ENCODE measurements at places on chromosomes 2 and 18. TPM values are rescaled to one million over a fixed set of nuclear protein-coding genes. Genes with fewer than 3 reads are reported as not detected.
A peak's percentile ranks its signal among the peaks of the same experiment; 100 is the strongest.

SLC25A12 gene
- 22.2 TPM for total RNA-seq

SEPTIN10 gene
- 0.69 TPM for total RNA-seq

DNAJC5G gene
- total RNA-seq: not detected

DNA sequence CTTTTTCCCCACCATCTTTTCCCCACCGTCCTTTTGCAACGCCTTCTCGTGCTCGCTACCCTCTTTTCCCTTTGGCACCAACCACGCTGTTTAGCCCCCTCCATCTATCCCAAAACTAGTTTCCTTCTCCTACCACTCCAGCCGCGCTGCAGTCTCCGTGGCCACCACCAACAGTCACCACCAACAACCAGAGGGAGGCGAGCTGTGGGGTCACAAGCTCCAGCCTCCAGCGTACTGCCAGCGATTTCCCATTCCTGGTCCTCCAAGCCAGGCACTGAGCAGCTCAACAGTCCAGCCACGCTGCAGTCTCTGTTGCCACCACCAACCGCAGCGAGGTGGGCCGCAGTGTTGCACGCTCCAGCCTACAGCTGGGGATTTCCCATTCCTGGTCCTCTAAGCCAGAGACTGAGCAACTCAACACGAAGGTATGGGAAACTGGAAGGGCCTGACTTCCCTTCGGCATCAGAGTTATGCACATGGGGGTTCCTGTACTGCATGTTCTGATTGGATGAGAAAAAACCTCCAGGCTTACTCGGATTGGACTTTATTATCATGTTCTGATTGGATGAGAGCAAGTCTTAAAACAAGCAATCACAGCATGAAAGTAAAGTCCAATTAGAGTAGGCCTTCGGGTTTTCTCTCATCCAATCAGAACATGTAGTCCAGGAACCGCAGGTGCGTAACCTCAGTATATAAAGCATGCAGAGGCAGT, 42.3 kb upstream of the IMP4 start:
- no peak for DNase-seq
- H3K27me3 ChIP-seq: no peaks in the 10 kb centered on the region
- H3K4me1 ChIP-seq: no peaks in the 10 kb centered on the region
- no peak overlapping the region for H3K4me3 ChIP-seq
- H3K36me3 ChIP-seq: no peaks in the 10 kb centered on the region

C2orf81 gene
- total RNA-seq: 2.7 TPM

DNA sequence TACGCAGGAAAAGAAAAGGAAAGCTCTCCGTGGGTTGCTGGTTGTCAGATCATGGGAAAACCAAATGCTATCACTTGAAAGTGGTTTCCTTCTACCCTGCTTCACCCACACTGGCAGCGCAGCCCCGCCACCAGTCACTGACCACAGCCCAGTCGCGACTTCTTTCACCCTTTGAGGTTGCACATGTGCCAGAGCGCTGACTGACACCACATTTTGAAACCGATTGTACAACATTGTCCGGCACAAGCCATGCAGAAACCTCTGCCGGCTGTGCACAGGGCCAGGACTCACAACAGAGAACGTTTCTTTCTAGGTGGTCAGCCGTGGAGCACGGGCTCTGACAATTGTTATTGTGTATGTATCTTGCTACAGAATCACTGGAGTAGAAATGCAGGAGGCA, 827.2 kb upstream of the POU3F3 start:
- H3K4me1 ChIP-seq: no peaks in the 10 kb centered on the region
- no peaks in the 10 kb centered on the region for H3K27me3 ChIP-seq
- no peaks in the 10 kb centered on the region for H3K36me3 ChIP-seq
- H3K27ac ChIP-seq: no peak overlapping the region

CYP26B1 gene
- not detected for total RNA-seq

DNA sequence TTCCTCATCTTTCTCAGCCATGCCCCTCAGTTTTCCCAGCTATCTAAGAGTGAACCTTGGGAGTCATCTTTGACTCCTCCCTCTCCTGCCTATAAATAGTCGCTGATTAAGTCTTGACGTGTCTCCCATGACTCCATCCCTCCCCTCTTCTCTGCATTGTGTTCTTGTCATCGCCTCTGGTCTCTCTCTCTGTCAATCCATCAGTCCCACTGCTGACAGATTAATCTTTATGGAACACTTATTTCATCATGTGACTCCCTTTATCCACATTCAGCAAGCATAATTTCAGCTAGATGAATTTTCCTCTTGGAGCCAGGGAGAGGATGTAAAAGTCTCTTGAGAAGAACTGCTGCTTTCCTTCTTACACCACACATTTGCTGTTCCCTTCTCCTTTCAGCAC, 9.4 kb downstream of the ADAM23 start:
- no peak overlapping the region for H3K27ac ChIP-seq

CD207 gene
- total RNA-seq: not detected

DNA sequence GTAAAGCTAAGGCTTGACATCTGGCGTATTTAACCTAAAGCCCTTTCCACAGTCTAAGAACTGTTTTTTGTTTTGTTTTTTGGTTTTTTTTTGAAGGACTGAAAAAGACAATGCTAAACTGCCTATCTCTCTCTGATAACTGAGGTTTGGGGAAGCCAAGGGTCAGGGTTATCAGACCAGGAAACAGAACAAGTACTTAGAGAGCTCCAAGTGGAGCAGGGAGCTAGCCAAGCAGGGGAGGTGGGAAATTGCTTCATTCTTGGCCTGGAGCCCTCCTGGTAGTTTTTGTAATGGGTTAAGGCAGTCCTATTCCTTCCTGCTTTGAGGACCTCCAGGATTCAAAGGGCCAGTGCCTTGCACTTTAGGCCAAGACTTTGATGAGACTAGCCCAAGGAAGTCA, 154.3 kb upstream of the LTBP1 start:
- H3K27me3 ChIP-seq: no peaks in the 10 kb centered on the region
- no peak overlapping the region for H3K27ac ChIP-seq
- H3K36me3 ChIP-seq: peaks cover 5% of the 10 kb centered on the region
- H3K4me3 ChIP-seq: no peak overlapping the region

DNA sequence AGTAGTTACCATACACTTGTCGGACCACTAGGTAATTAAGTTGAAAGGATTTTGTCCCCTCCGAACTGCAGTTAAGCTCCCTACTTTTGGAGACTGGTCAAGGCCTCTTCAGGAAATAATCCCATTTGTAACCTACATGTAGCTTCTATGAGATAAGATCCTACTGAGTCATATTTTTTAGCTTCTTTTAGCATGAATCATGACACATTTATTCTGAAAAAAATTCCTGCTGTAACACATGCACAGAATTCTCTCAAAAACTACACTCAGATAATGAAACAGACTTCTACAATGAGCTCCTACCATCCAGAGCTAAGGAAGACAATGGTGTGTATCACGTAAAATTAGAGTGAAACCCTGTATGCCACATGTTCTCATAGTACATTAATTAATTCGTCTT, 100.7 kb upstream of the CCDC195 start:
- no peak overlapping the region for H3K27ac ChIP-seq
- DNase-seq: no peak
- H3K4me3 ChIP-seq: no peak overlapping the region
- H3K4me1 ChIP-seq: no peaks in the 10 kb centered on the region

ASAP2 gene
- 0.15 TPM for total RNA-seq

- no peaks in the 10 kb centered on the region for H3K27me3 ChIP-seq
- H3K27ac ChIP-seq: no peak overlapping the region
- DNase-seq: no peak
- no peaks in the 10 kb centered on the region for H3K36me3 ChIP-seq
- H3K4me3 ChIP-seq: no peak overlapping the region
Observed at GRCh38 chr2:104786204-104786603, 67.7 kb upstream of the POU3F3 start.

- H3K36me3 ChIP-seq: no peaks in the 10 kb centered on the region
- no peak overlapping the region for H3K27ac ChIP-seq
- H3K4me1 ChIP-seq: no peaks in the 10 kb centered on the region
- H3K4me3 ChIP-seq: no peak overlapping the region
Observed at GRCh38 chr2:118062048-118062447, 26.2 kb upstream of the INSIG2 start.

ACVR1C gene
- total RNA-seq: 0.66 TPM

- H3K4me1 ChIP-seq: no peaks in the 10 kb centered on the region
- DNase-seq: no peak
- no peaks in the 10 kb centered on the region for H3K36me3 ChIP-seq
- H3K27me3 ChIP-seq: no peaks in the 10 kb centered on the region
Observed at GRCh38 chr2:235672720-235673119, 178.9 kb downstream of the AGAP1 start.

- DNase-seq: no peak
- no peaks in the 10 kb centered on the region for H3K27me3 ChIP-seq
- no peaks in the 10 kb centered on the region for H3K4me1 ChIP-seq
- no peak overlapping the region for H3K4me3 ChIP-seq
- no peaks in the 10 kb centered on the region for H3K36me3 ChIP-seq
Observed at GRCh38 chr18:72811047-72811446, 56.7 kb downstream of the NETO1 start.

GRCh38 chr18:59801576-59801975, 98.2 kb upstream of the PMAIP1 start:
- H3K36me3 ChIP-seq: no peaks in the 10 kb centered on the region
- no peak overlapping the region for H3K27ac ChIP-seq
- no peak overlapping the region for H3K4me3 ChIP-seq

CETN1 gene
- not detected for total RNA-seq

- no peaks in the 10 kb centered on the region for H3K27me3 ChIP-seq
- H3K4me1 ChIP-seq: peaks cover 50% of the 10 kb centered on the region
- H3K27ac ChIP-seq: no peak overlapping the region
- DNase-seq: no peak
- no peak overlapping the region for H3K4me3 ChIP-seq
- H3K36me3 ChIP-seq: no peaks in the 10 kb centered on the region
Observed at GRCh38 chr2:19898592-19899329, 3.0 kb downstream of the TTC32 start.

GALNT14 gene
- total RNA-seq: 0.74 TPM

DNA sequence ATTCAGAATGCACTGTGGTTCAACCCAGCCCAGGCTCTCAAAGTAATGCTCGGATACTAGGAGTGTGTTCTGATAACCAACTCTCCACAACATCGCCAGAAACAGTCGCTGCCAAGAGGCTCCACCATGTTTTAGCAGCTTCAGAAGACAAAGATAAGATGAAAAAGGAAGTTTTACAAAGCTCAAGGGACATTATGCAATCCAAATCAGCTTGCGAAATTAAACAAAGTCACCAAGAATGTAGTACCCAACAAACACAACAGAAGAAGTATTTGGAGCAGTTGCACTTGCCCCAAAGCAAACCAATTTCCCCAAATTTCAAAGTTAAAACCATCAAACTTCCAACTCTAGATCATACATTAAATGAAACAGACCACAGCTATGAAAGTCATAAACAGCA, 360.9 kb downstream of the XIRP2 start:
- no peak overlapping the region for H3K27ac ChIP-seq
- H3K4me1 ChIP-seq: no peaks in the 10 kb centered on the region
- DNase-seq: no peak
- no peak overlapping the region for H3K4me3 ChIP-seq
- H3K36me3 ChIP-seq: no peaks in the 10 kb centered on the region

DNA sequence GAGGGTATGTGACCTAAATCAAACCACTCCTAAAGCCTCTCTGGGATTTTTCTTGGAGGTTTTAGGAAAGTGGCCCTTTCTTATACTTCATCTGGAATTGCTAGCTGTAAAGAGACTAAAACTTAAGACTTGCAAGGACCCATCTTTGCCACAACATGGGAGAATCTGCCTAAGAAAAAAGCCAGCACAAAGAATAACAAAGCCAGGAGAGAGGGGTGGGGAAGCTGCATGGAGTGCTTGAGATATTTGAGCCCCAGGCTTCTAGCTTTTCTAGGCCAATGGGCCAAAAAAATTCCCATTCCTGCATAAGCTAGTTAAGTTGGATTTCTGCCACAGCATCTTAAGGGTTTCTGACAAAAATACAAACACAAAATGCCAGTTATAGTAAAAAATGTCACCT, 38.5 kb upstream of the LYPD6 start:
- no peak overlapping the region for H3K27ac ChIP-seq
- DNase-seq: no peak
- no peaks in the 10 kb centered on the region for H3K36me3 ChIP-seq
- H3K4me3 ChIP-seq: no peak overlapping the region
- H3K4me1 ChIP-seq: no peaks in the 10 kb centered on the region

- H3K27ac ChIP-seq: no peak overlapping the region
- DNase-seq: no peak
- no peaks in the 10 kb centered on the region for H3K36me3 ChIP-seq
- H3K4me1 ChIP-seq: no peaks in the 10 kb centered on the region
Observed at GRCh38 chr2:149200109-149200520, 130.3 kb upstream of the LYPD6 start.

DNA sequence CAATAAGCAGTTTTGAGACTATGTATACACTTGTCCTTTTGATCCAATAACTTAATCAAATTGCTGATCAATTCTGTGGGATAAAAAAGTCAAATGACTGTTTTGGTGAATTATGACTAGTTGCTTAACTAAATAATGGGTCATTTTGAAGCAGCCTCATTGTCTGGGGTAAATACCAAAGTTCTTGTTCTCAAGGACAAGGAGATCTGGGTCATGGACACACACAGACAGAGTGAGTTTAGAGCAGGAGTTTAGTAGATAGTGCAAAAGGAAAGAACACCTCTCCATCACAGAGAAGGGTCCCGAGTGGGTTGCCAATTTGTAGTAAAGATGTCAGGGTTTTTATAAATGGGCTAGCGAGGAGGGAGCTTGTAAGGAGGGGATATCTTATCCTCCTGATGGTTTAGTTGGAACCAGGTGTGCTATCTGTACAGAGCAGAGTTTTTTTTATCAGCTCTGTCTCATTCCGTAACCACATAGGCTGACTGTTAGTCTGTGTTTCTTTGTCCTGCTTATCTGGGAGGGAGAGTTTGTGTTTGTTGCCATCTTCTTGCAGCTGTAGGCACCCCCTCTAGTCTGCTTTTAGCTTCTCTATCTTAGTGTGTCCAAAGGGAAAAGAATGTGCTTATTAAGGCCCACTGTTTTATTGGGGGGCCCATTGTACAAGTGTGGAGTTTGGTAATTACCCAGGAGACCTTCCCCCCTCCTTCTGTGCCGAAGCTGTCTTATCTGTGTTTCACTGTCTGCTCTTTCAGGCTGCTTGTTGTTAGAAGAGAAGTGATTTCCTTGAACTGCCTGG, 48.7 kb upstream of the C1GALT1C1L start:
- H3K36me3 ChIP-seq: no peaks in the 10 kb centered on the region
- H3K27ac ChIP-seq: peak overlapping the region; percentile 38
- H3K4me3 ChIP-seq: no peak overlapping the region
- DNase-seq: no peak
- H3K27me3 ChIP-seq: no peaks in the 10 kb centered on the region
- H3K4me1 ChIP-seq: no peaks in the 10 kb centered on the region

FARSB gene
- 57.0 TPM for total RNA-seq

- no peak overlapping the region for H3K4me3 ChIP-seq
- no peaks in the 10 kb centered on the region for H3K36me3 ChIP-seq
- DNase-seq: peak; percentile 25
- no peak overlapping the region for H3K27ac ChIP-seq
Observed at GRCh38 chr2:23497063-23497462, 112.1 kb downstream of the KLHL29 start.

GRCh38 chr2:34991508-34992274, 1363.9 kb upstream of the CRIM1 start:
- DNase-seq: no peak
- H3K4me1 ChIP-seq: no peaks in the 10 kb centered on the region
- no peak overlapping the region for H3K4me3 ChIP-seq
- no peaks in the 10 kb centered on the region for H3K36me3 ChIP-seq
- no peak overlapping the region for H3K27ac ChIP-seq

GRCh38 chr18:58915006-58915799, 50.5 kb downstream of the ZNF532 start:
- no peak overlapping the region for H3K4me3 ChIP-seq
- H3K27ac ChIP-seq: no peak overlapping the region
- no peaks in the 10 kb centered on the region for H3K27me3 ChIP-seq
- H3K4me1 ChIP-seq: no peaks in the 10 kb centered on the region

- peaks cover 38% of the 10 kb centered on the region for H3K36me3 ChIP-seq
- no peak for DNase-seq
- H3K4me3 ChIP-seq: no peak overlapping the region
- H3K4me1 ChIP-seq: no peaks in the 10 kb centered on the region
- no peaks in the 10 kb centered on the region for H3K27me3 ChIP-seq
- no peak overlapping the region for H3K27ac ChIP-seq
Observed at GRCh38 chr2:106111882-106112571, 82.1 kb downstream of the UXS1 start.

MTLN gene
- total RNA-seq: 120 TPM

RALBP1 gene
- 41.0 TPM for total RNA-seq

Measured in CD8-positive, alpha-beta memory T cell (primary cell).